ENCODE measurements at places on chromosomes 5 and 9.

- no peak for DNase-seq
Measured at GRCh38 chr9:107029146-107029545, 166.2 kb downstream of the ZNF462 start.

GRCh38 chr9:14326264-14326826 lies 12.4 kb upstream of the NFIB start:
- DNase-seq: no peak

- no peak for DNase-seq
Measured at GRCh38 chr9:97437051-97437600, 25.2 kb downstream of the TDRD7 start.

GRCh38 chr9:76521244-76521681 lies 62.3 kb downstream of the GCNT1 start:
- no peak for DNase-seq

DNA sequence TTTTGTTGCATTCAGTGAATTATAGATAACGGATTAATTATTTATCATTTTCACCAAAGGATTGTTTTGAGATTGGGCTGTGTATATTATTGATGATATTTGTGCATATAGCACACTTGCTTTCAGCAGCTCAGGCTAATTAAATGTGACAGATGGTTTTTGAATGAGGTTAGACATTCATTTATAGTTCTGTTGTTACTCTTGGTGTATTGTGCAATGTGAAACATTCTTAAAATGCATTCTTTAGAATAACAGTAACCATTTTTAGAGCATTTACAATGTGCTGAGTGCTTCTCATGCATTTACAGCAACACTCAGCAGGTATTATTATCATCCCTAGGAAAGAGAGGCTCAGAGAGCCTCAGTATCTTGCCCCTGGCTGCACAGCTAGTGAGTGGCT lies 23.8 kb downstream of the NANS start:
- no peak for DNase-seq

- DNase-seq: no peak
Measured at GRCh38 chr5:153461341-153461740, 29.1 kb upstream of the GRIA1 start.

GRCh38 chr5:116479776-116480675 lies 94.6 kb downstream of the SEMA6A start:
- DNase-seq: no peak

- DNase-seq: no peak
Measured at GRCh38 chr5:41010572-41010971, 60.6 kb downstream of the MROH2B start.

DNA sequence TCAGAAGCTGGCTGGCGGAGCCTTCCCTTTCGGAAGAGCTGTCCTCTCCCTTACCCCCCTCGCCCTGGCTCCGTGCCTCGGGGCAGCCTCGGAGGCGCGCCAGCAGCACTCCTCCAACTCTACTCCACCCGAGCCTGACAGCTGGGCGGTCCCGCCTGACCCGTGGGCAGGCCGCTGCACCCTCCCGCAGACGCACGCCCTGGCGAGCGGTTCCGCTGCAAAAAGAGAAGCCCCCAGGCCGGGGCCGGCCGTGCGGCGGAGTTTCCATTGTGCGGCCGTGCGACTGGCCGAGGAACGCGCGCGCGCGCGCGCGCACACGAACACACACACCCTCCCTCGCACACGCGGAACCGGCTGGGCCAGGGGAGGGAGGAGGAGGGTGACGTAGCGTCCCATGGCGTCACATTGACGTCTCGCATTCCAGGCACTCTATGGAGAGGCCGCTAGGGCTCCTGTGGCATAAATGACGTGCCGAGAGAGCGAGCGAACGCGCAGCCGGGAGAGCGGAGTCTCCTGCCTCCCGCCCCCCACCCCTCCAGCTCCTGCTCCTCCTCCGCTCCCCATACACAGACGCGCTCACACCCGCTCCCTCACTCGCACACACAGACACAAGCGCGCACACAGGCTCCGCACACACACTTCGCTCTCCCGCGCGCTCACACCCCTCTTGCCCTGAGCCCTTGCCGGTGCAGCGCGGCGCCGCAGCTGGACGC lies at the start of gene NR4A3:
TSS of gene NR4A3 (plus strand) at position 490 of the 713 bp plus-strand sequence. CDS start 6,158 bp downstream, outside the sequence.
- peak; percentile 79 for DNase-seq

DNA sequence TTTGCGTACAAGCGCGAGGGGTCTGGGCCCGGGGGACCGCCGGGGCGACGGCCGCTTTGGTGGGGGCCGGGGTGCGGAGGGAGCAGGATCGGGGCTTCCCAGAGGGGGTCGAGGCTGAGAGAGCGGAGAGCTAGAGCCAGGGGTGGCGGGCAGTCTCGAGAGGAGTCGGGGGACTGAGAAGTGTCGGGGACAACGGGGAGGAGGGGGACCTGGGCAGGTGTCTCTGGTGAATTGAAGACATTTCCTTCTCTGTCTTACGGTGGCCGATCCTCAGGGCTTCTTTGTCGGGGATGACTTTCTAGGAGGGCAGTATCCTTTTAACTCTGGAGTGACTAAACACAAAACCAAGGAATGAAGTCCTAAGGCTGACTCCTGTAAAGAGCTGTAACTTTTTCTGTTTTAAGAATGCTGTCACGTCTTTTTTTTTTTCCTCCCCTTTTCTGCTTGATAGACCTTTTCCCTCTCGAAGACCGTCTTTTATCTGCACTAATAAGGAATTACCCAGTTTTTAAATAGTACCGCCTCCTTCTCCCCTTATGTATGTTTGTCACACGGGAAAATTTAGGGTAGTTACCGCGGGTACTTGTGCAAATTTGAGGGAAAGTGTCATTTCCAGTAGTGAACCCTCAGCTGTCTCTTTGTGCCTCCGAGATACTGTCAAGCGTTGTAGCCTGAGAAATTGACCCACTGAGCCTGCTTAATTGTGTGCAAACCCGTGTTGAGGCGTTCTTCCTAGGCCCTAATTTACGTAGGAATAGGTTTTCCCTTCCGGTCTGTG lies 822 bp downstream of the DENND4C start:
- peak; percentile 27 for DNase-seq

DNA sequence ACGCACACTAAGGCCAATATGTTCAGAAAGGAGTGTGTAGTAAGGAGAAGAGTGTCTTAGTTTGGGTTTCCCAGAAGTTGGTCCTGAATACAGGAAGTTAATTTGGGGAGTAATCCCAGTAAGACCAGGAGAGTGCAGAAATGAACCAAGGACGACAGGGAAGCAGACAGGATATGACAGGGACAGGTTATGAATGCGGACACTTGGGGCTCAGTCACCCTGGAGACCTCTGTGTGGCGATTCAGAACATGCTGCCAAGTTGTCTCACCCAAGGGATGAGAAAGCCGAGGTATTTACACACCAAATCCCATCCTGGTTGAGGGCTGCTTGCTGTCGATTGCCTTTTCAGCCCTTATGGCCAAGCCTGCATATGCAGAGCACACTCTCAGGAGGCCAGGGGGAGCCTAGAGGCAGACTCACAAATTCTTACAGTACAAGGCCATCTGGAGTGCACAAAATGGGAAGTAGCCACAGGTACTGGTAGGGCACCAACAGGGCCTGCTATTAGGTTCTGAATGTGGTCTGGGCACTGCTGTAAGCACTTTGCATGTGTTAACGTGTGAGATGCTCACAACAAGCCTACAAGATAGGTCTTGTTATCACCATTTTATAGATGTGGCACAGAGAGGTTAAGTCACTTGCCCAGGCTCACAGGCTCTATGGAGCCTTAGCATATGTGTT lies 233.1 kb upstream of the ANKRD55 start:
- DNase-seq: no peak

DNA sequence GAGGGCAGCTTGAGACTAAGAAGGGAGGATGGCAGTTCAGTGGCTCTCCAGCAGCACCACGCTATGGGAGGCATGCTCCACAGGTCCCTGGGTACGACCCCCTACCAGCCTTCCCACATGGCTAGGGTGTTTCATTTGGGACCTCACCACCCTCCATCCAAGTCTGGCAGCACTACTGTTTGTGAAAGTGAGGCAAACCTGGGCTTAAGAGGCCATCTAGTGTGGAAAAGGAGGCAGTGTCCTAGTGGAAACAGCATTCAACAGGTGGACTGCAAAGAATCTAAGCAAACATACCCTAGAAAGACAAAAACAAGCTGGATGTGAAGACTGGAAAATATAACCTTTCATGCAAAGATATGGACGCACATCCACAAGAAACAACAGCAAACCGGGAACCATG lies 4.8 kb upstream of the C5orf47 start:
- no peak for DNase-seq

DNA sequence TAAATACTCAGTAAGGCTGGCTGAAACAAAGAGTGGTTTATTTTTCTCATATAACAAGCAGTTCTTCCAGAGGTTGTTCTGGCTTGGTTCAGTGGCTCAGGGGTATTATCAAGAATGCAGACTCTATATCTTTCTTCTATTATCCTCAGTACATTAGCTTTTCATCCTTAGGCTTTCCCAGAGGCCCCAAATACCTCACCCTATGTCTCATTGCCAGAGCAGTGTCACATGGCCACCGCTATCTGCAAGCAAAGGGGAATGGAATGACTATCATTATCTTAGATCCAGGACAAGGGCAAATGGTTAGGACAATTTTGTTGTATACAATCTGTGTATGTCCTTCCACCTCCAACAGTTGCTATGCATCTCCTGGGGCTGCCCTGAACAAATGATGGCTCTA lies 69.0 kb upstream of the SNX2 start:
- DNase-seq: no peak

DNA sequence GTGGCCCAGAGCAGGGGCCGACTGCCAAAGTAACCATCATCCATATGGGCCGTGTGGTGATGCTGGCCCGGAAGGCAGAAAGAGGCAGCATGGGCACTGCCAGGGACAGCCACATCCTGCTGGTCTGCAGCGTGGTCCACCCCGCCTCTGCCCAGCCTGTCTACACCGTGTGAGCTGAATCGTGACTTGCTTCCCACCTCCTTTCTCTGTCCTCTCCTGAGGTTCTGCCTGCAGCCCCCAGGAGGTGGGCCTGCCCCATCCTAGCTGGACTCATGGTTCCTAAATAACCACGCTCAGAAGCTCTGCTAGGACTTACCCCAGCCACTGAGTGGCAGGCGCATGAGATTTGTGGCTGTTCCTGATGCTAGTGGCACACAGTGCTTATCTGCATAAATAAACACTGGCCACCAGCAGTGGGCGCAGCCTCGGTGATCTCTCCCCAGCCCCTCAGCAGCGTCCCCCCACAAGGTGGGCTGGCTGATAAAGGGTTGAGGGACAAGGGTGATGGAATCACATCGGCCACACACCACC lies 22.6 kb upstream of the SUSD3 start:
- DNase-seq: no peak

DNA sequence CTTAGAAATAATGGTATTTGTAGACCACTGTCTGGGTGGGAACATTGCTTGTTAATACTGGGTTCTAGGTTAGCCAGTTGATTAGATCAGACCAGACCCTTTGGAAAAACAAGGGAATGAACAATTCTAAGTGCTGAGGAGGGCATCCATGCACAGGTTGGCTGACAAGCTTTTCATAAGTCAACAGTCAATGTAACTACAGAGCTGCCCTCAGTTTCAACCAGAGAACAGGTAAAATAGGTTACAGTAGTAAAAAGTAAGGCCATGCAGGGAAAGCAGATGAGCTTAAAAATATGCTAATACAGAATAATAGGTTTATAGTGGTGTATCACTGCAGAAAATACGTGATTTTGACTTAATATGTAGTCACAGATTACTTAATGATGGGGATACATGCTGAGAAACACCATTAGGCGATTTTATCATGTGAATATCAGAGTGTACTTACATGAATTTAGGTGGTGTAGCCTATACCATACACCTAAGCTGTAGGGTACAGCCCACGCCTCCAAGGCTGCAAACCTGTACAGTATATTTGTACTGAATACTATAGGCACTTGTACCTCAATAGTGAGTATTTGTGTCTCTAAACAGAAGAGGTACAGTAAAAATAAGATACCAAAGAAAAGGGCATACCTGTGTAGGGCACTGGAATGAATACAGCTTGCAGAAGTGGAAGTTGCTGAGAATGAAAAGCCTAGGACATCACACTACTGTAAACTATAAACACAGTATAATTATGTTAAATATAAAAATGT lies 6.1 kb upstream of the FGF18 start:
- DNase-seq: no peak

DNA sequence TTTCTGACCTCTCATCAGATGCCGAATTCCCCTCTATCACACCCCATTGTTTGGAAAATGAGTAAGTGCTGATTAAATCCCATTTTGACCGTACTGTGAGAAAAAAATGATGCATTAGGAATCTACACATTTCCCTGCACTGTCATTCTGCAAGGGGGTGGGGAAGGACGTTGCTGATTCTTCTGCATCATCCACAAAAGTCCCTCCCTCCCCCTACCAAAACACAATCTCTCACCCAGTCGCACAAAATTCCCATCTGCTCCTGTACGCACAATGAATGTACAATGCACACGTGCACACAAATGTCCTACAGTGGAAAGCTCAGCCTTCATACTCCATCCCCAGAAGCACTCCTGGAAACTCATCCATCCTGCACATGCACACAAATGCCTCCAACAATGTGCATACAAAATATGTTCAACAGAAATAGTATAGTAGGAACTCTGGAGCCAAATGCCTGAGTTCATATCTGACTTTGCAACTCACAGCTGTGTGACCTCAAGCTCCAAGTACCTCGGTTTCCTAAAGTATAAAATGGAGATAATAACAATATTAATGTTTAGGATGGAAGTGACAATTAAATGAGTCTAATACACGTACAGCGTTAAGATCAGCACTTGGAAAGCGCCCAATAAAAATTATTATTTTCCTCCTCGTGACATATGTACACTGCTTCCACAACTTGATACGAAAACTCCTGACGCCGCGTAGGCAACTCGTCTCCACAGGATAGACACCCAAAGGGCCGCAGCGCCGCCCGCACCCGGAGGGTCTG lies 809 bp downstream of the TNIP1 start:
- no peak for DNase-seq

GRCh38 chr5:82422001-82422740 lies 144.0 kb upstream of the RPS23 start:
- no peak for DNase-seq

- DNase-seq: no peak
Measured at GRCh38 chr5:170262061-170263045, 29.6 kb downstream of the C5orf58 start.

Measured in hematopoietic multipotent progenitor cell treated with erythropoietin and hydrocortisone succinate and interleukin-3 and kit ligand, for 15 days (in vitro differentiated cells).